Kidney epithelial cell (primary cell): ENCODE measurements at places on chromosomes 5 and 9. TPM values are rescaled to one million over a fixed set of nuclear protein-coding genes. Genes with fewer than 3 reads are reported as not detected.

GRCh38 chr5:37088009-37088408 is 161.2 kb downstream of the CPLANE1 start:
- DNase-seq = no peak

DNA sequence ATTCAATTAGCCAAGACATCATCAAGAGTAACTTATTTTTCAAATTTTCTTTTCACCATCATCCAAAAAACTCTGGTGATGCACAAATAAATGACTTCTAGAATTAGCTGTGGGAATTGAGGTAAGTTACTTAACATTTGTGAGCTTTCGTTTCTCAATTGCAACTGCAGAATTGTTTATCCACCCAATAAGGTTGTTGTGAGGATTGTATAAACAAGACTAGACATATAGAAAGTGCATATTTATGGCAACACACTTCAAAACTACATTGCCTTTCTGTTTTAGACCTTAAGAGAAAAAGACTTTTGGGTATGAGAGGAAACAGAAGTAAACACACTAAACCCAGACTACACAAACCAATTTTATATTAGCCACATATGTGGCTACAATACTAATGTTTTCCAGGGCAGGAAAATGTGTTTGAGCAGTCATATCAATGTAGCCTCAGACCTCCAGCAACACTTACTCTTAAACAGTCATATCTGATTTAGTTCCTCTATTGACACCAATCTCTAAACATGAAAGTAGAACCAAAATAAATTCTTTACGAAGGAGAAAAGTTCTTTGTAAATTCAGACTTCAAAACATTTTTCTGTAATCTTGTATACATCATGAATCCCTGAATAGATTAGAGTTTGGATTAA is 488.0 kb upstream of the CYLC2 start:
- no peak for DNase-seq

GRCh38 chr5:8456846-8457186 is 587.9 kb downstream of the MTRR start:
- DNase-seq = no peak

GRCh38 chr9:91177081-91177480 is 184.6 kb downstream of the AUH start:
- no peak for DNase-seq

DNA sequence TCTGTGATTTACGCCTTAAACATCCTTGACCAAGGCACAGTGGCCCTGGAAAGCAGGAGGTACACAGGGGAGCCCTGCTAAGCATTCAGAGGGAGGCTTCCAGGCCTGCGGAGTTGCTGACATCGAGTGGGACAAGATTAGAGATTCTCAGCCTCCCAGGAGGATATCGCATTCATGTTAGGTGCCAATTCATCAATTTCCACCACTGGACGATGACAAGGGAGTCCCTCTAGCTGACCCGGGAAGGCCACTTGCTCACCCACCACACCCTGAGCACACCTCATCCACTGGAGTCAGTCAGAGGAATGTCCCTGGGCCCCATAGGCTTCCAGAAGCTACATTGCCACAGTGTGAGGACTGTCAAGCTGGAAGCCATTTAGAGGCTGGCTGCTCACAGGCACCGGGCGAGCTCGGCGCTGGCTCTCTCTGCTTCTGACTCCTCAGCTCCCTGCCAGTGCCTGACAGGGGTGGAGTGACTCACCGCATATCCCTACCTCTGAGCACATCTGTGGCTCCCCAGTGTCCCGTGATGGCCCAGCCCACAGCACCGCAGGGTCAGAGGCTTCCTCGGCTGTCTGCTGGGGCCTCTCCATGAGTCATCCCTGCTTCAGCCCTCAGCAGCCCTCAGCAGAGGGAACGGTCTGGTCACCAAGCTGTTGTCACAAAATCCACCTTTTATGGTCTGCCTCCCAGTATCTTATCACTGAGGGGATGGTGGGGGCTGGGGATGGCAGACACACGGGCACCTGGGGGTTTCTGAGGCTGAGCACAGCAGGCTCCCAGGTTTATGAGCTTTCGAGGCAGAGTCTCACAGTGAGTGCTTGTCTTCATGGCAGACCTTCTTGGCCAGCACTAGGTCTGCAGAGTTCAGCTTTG is 117.5 kb downstream of the ZNF608 start:
- peak; percentile 98 for DNase-seq

DNA sequence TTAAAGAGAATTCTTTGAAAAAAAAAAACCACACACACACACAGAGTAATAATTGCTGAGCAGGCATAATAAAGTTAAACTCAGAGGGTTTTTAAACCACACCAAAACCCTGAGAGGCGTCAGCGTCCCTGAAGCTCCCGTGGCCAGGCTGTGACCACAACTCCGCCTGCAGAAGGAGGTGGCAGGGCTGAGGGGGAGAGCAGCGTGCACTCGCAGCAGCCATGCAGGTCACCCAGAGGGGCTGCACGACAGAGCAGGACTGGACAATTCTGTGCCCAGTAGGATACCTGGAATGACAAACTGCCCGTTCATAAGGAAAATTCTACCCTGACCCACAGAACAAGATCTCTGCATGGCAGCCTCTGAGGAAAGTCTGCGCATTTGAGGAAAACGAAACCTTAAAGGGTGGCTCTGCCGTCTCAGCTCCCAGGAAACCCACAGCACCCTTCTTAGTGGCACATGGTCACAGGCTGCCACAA is 44.0 kb downstream of the ROR2 start:
- DNase-seq = no peak

DNA sequence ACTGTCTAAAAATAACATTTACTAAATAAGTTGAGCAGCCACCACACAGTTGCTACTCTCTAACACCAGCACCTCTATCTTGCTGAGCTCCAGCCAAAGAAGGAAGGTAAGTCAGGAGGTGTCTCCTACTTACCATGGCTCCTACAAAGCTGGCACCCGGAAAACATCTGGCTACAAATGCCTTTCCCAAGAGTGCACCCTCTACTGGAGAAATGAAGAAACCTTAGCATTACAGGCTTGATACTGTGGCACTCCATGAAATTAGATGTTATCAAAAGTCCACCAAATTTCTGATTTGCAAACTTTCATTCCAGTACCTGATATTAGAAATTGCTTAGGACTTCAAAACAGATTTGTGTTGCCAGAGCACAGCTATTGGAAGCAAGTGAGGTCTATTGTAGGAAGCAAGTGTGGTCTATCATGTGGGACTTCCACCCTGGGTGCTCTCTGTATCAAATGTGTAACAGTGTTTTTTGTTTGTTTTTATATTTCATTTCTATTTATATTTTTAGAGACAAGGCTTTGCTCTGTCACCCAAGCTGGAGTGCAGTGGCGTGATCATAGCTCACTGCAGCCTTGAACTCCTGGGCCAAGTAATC is 25.7 kb upstream of the RFK start:
- DNase-seq = no peak

ADGRD2 gene
- total RNA-seq = not detected in 2 replicates

CARD9 gene
- total RNA-seq = 1.9 and 2.0 TPM in 2 replicates

TMOD1 gene
- total RNA-seq = 0.08 and 0.14 TPM in 2 replicates

CDKN2A gene
- 1.7 and 3.6 TPM in 2 replicates for total RNA-seq

EQTN gene
- total RNA-seq = not detected in 2 replicates

SLC46A2 gene
- total RNA-seq = not detected in 2 replicates

SGCD gene
- total RNA-seq = 0.29 and 0.34 TPM in 2 replicates

SEMA4D gene
- 27.8 and 30.7 TPM in 2 replicates for total RNA-seq
